Activated naive CD4-positive, alpha-beta T cell (primary cell): ENCODE measurements at places on chromosomes 12 and 14.

GRCh38 chr12:46650688-46651087 is 175.1 kb downstream of the SLC38A4 start:
- no peak for DNase-seq

- DNase-seq: no peak
These were observed 9.3 kb upstream of the ATF7IP start for GRCh38 chr12:14356147-14356546.

GRCh38 chr12:22981711-22982110 is 356.7 kb downstream of the ETNK1 start:
- no peak for DNase-seq

- no peak for DNase-seq
These were observed 534.8 kb downstream of the NRXN3 start for GRCh38 chr14:78704965-78705364.

- DNase-seq: no peak
These were observed 27.7 kb upstream of the TMED10 start for GRCh38 chr14:75204116-75204515.

- DNase-seq: no peak
These were observed 23.5 kb upstream of the PYGL start for GRCh38 chr14:50967790-50968189.

DNA sequence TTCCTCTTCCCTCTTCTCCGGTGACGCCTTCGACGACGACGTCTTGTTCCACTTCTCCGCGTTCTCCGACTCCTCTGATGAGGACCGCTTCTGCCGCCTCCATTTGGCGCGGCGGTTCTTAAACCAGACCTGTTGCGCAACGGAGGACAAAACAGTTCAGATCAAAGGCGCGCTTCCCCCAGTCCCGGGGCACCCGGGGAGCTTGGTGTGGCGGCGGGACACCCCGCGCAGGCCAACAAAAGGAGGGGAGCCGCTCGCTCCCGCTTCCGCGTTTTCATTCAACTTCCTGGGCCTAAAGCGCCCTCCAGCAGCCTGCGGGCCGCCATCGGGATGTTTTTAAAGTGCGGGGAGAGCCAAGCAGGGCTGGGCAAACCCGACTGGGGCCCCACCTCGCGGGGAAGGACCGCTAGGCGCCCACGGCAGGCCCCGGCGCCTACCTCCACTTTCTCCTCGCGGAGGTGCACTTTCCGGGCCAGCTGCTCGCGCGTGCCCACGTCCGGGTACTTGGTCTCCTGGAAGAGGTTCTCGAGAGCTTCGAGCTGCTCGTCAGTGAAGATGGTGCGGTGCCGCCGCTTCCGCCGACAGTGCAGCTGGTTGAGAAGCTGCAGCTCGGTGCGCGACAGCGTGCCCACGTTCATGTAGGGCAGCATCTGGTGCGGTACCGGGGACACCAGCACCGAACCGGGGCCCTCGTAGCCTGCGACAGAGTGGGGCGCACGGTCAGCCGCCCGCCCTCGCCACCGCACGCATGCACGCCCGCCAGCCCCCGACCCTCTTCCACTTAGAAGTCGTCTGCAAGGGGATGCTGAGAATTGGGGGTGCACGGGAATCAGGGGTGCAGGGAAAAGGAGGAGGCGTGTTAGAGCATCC is 1.2 kb downstream of the GSC start:
- DNase-seq: no peak

DNA sequence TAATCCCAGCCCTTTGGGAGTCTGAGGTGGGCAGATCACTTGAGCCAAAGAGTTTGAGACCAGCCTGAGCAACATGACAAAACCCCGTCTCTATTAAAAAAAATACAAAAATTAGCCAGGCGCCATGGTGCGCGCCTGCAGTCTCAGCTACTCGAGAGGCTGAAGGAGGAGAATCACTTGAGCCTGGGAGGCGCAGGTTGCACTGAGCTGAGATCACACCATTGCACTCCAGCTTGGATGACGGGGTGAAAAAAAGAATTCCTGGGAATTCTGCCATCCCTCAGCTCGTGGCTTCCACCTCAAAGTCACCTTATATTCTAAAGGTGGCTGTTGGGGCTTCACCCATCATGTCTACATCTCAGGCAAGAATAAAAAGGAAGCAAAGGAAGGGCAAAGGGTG is 12.9 kb downstream of the BCL2L14 start:
- no peak for DNase-seq

DNA sequence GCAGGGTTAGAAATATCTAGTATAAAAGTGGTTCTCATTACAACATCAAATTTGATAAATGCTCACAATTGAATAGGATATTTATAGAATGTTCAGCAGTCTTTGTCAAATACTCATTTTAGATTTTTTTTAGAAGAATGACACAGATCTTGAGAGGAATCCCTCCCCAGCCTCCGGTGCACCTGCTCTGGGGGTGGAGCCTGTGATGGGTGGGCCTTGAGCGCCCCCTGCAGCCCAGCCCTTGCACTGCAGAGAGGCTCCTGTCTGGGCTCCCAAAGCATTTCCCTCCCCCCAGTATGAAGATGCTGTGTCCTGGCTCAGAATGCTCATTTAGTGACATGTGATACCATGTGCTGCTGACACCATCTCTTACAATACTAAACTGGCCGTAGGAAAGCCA is 792.3 kb downstream of the TMEM121 start:
- no peak for DNase-seq

- no peak for DNase-seq
These were observed 111.3 kb upstream of the FRMD6 start for GRCh38 chr14:51540364-51540763.

DNA sequence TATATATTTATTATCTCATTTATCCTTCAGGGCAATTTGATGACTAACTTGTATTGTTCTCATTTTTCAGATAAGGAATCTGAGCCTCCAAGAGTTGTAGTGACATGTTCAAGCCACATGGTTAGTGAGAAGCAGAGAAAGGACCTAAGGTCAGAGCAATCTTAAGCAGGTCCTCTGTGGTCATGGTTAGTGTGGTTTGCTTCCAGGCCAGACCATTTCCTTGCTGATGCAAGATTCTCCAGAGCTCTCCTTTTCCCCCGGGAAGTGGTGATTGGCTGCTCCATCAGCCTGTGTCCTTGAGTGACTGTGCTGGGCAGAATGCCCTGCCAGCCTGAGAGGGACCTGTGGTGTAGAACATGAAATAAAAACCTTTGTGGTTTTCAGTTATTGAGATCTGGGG is 141.3 kb downstream of the KTN1 start:
- DNase-seq: no peak

GRCh38 chr14:56005191-56006053 is 112.8 kb upstream of the PELI2 start:
- no peak for DNase-seq
